CD8-positive, alpha-beta T cell (primary cell): ENCODE measurements at places on chromosomes 2 and 18.

DNA sequence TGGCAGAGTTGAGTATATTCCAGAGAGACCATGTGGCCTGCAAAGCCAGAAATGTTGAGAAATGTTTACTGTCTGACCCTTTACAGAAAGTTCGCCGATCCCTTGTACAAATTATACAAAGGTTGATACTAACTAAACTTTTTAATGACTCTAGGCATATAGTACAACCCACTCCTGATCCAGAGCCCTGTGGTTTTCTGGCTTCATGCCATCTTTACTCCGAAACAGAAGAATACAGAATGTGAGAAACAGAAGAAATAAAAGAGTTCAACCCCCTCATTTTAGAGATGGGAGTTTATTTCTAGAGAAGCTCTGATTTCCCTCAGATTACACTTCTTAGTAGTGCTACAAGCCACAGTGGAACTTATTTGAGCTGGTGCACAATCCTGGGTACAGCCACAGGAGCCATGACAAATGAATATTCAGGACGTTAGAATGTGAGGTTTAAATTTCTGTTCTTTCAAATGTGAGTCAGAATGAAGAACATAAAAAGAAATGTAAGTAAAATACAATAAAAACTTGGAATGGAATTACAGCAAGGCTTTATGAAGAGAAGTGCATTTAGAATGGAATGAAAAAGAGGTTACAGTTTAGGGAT is 38.0 kb upstream of the SMCHD1 start:
- DNase-seq = no peak

- no peak for DNase-seq
These were observed 494 bp downstream of the HNRNPLL start for GRCh38 chr2:38602136-38602731.

GRCh38 chr18:31592506-31593157 is 955 bp downstream of the TTR start:
- no peak for DNase-seq

GRCh38 chr18:79434607-79435401 is 39.1 kb downstream of the NFATC1 start:
- DNase-seq = no peak

DNA sequence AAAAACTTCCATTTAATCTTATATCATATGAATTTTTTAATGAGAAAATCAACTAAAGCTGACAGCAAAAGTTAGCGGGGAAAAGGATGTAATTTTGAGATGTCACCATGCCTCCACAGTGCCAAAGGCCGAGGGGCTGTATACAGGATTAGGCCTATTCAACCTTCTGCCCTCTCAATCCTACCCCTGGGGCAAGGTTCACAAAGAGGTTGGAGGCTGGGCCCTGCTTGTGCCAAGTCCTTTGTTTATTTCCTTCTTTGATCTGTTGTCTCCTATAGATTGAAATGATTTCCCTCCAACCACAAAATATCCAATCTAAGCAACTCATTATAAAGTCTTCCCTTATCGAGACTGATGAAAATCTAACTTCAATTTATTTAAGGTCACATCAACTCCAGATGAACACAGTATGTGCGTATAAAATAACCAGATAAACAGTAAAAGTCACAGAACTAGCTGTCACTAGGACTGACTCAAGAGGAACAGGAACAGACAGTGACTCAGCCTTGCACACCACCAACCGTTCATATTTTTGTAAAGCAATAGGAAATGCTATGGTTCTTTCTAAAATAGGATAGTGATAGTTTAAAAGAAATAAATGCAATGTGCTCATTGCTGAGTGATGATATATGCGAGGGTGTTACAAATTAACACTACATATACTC is 95.8 kb downstream of the SLC25A12 start:
- DNase-seq = no peak

DNA sequence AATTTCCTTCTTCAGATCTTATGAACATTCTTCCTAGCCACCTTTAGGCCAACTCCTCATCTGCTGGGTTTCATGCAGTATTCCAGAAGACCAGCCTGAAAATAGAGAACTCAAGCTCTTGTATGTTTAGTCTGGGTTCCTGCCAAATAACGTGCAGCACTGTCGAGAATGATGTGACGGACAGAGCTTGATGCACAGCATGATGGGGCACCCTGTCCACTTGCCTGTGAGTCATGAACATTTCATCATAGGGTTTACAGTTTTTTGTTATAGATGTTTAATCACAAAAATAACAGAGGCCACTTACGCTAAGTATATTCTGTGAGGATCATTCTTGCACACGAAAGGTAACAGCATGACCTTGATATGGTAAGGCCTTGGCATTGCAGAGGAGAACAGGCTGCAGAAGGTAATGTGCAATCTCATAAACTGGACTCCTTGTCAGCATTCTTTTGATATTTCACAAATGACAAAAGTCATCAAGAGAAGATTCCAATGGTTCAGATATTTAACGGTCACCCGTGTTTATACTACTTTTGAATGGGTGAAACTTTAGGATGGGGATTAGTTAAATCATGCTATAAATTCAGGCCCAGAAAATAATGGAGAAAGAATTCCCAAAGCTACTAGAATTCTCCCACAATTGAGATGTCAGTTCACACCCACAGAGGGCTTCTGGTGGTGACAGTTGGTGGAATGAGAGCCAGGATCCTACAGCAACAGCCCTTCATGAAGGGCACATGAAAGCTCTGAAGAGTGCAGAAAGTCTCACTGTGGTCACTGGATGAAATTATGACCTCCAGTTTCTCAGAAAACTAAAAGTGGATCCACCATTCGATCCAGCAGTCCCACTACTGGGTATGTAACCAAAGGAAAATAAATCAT is 396.1 kb upstream of the RAB12 start:
- no peak for DNase-seq

DNA sequence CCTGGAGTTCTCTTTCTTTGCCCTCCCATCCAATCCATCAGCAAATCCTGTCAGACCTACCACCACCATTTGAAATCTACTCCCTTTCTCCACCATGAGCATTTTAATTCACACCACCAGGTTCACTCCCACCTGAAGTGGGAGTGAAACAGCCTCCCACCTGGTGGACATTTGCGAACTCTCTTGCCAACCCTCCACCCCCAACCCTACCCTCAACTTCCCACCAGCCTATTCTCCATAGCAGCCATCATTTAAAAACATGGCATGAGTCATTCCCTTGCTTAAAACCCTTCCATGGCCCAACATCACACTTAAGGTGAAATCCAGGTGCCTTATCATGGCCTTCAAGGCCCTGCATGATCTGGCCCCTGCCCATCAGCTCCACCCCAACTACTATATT is 3.5 kb downstream of the RTKN start:
- no peak for DNase-seq

- no peak for DNase-seq
These were observed 521.2 kb upstream of the POU3F3 start for GRCh38 chr2:104332731-104333130.

- no peak for DNase-seq
These were observed 742.3 kb upstream of the SLC8A1 start for GRCh38 chr2:41194230-41194629.

GRCh38 chr2:72579591-72580180 is 246.1 kb downstream of the EXOC6B start:
- DNase-seq = peak; percentile 35

- DNase-seq = no peak
These were observed 43.4 kb upstream of the TNFRSF11A start for GRCh38 chr18:62281684-62282083.

DNA sequence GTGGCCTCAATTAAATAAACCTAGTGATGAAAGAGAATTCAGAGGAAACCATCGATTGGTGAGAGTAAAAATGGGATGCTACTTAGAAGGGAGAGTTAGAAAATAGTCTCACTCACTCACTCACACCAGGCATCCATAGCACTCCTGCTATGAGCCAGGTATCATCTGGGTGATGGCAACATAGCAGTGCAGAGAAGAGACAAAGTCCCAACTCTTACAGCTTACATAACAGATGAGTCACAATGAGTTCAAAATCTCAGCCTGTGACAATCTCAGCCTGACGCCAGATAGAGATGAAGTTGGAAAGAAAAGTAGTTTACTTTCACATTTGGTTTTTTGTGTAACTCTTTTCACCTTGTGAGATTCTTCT is 55.4 kb upstream of the THOC1 start:
- no peak for DNase-seq

DNA sequence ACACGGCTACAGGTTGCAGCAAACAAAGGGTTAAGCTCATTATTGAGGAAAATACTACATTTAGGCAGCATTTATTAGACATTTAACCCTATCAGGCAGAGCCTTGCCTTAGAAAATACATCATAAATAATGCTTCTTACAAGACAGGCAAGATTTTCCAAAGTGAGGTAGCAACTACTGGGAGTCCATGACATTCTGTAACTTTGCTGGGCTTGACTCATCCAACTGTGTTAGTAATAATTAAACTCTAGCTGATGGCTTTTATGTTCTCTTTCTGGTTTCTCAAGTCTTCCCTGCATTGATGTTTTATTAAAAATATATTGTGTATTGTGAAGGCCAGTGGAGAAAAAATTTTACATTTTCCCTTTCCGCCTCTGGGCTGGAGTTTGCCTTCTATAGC is 291.3 kb downstream of the AFF3 start:
- no peak for DNase-seq

- DNase-seq = no peak
These were observed 48.9 kb upstream of the EMILIN2 start for GRCh38 chr18:2797951-2798350.

DNA sequence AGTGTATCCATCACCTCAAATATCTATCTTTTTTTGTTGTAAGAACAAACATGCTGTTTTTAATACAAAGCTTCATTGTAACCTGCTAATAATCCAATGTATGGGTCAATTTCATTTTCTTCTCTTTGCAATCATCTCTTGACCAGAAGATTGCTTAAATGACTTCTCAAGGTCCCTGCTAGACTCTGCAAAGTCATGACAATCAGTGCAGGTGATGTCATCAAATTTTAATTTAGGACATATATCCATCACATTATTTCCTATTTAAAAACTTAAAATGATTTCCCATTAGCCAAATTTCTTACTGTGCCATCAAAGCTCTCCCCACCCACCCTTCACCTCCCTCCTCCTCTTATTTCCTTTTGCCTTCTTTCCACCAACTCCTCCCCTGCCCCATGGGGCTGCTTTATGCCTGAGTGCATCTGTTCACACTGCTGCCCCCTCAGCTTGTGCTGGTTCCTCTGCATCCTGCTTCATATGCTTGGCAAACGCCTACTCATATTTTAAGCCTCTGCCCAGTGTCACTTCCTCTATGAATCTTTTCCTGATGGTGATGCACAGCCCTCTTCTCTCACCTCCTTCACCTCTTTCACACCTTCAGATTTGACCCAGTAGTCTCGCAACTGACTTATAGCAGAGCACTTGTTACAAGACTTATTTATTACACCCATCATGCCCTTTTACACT is 20.3 kb downstream of the PLEK start:
- no peak for DNase-seq

DNA sequence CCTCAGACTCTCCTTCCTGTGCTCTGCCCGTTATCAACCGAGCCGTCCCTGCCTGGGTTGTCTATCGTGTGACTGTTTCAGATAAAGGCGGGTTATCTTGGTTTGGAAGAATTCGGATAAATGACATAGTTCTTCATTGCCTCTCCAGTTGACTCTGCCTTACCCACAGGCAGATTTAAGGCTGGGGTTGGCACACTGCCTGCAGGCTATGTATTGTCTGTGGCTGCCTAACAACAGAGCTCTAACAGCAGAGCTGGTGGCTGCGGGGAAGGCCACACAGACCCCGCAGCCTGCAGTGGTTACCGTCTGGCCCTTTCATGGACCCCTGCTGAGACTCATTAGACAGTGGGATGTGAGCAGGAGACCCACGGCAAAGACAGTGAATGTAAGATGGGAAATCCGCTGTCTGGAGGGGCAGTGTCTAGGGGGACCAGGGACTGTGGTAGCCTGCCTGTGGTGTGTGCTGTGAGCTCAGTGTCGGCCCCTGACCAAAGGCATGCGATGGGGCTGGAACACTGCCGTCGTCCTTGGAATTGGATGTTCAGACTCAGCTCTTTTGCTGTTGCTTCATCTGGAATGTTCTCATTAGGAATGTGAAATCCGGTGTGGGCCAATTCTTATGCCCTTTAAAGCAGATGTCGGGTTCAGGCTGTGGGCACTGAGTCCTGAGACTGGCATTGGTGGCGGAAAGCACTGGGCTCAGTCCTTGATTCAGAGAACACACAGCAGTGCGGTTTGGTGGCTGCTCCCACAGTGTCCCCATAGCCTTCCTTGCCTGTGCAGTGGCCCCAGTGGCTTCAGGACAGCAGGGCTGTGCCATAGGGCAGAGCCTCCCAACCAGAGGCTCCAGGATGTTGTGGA is 44.5 kb downstream of the SH3RF3 start:
- no peak for DNase-seq

- DNase-seq = no peak
These were observed 133.7 kb downstream of the RHBDD1 start for GRCh38 chr2:226969417-226970080.

GRCh38 chr2:205695460-205695991 is 13.2 kb downstream of the NRP2 start:
- DNase-seq = no peak

- no peak for DNase-seq
These were observed 130.8 kb upstream of the SERPINE2 start for GRCh38 chr2:224169847-224170246.

- no peak for DNase-seq
These were observed 479.1 kb downstream of the SPAG16 start for GRCh38 chr2:213763354-213763753.

DNA sequence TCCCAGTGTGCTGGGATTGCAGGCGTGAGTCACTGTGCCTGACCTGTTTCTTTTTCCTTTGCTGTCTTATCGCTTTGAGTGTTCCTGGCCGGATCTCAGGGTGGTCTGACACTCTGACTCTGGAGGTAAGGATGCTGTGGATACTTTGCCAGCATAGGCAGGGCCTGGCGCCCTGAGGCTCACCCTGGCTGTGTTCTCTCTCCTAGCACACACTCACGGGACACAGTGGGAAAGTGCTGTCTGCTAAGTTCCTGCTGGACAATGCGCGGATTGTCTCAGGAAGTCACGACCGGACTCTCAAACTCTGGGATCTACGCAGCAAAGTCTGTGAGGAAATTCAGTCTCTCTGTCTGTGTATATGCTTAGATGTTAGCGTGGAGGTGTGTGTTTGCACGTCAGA is 18.0 kb upstream of the SAG start:
- no peak for DNase-seq

- no peak for DNase-seq
These were observed 259.1 kb downstream of the TDRD15 start for GRCh38 chr2:21382701-21383520.

DNA sequence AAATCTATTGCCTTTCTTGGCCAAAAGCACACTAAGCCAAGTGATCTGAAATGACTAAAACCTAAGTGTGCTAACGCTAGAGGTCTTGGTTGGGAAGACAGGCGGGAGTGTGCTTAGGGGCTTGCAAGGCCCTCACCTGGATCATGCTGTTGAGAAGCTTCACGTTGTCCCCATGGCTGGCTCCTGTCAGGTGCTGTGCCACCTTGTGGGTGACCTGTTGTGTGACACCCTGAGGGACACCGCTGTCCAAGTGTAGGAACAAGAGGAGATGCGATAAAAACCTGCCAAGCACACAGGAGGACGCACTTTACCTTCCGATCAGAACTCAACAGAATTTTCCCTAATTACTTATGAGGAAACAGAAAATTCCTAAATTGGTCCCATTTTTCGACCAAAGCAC is 50.8 kb downstream of the EPG5 start:
- no peak for DNase-seq

GRCh38 chr2:118443596-118443995 is 355.3 kb downstream of the INSIG2 start:
- no peak for DNase-seq

GRCh38 chr2:11616097-11616687 is 53.8 kb downstream of the NTSR2 start:
- DNase-seq = no peak
